ENCODE measurements at places on chromosomes 13 and 19. TPM values are rescaled to one million over a fixed set of nuclear protein-coding genes. Genes with fewer than 3 reads are reported as not detected.

GRCh38 chr19:50242581-50242980 lies 39.2 kb downstream of the MYH14 start:
- DNase-seq, result no peak

Gene KLHL1
- 0.06 TPM for polyA plus RNA-seq

GRCh38 chr13:24511019-24511815 lies 1.4 kb downstream of the PARP4 start:
- DNase-seq, result peak; percentile 57

Gene TMEM150B
- polyA plus RNA-seq, result 0.77 TPM
